ENCODE measurements at places on chromosomes 1 and 21.

DNA sequence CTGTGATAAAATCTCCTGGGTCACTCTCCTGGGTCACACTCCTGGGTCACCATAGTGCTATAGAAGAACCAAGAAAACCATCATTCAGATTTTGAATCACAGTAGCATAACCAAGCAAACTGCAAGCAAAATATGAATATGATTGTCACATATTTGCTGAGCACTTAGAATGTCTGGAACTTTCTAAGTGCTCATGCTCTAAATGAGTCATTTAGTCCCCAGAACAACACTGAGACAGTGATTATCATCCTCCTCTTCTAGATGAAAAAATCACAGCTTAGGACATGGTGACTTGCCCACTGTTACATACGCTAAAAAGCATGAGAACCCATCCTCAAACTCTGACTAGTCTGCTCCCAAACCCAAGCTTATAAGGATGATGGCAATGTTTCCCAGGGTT, 39.5 kb upstream of the DDAH1 start:
- H3K27me3 ChIP-seq = no peaks in the 10 kb centered on the region
- H3K36me3 ChIP-seq = no peaks in the 10 kb centered on the region
- no peak overlapping the region for H3K27ac ChIP-seq
- H3K4me3 ChIP-seq = no peak overlapping the region

- no peak overlapping the region for H3K27ac ChIP-seq
- no peaks in the 10 kb centered on the region for H3K36me3 ChIP-seq
- H3K27me3 ChIP-seq = no peaks in the 10 kb centered on the region
Measured at GRCh38 chr1:188499690-188500089, 1670.9 kb downstream of the PLA2G4A start.

DNA sequence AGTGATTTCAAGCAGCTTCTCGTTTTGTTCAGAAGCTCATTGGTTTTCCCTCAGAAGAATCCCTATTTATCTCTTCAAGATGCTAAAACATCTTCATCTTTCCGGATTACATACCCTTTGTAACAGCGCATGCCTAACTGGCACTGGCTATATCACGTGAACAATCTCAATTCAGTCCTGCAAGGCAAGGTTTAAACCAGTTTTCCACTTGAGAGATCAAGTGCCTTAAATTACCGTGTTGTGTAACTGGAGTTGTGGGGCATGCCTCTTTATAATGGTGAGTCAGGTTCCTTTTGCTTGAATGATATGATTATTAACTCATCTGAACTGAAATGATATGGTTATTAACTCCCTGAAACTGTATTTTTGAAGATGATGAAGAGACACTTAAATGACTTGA, 11.0 kb upstream of the ZFP69B start:
- no peaks in the 10 kb centered on the region for H3K27me3 ChIP-seq
- DNase-seq = no peak
- H3K4me3 ChIP-seq = no peak overlapping the region
- H3K36me3 ChIP-seq = no peaks in the 10 kb centered on the region

DNA sequence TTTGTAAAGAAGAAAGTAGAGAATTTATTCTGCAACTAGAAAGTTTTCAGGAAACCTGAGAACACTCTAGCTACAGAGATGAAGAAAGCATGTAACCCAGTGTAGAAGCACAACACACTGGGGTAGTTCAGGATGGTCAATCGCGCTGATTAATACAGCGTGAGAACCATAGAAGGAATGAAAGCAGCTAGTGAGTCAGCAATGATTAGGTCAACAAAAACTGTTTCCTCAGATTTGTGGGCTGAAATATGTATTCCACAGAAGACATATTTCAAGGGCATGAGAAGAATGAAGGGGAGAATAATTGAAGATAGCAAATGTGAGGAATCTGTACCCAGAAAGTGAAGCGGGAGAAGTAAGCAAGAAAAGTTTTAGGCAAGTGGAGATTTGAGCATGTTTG, 97.8 kb upstream of the ADGRL2 start:
- DNase-seq = no peak
- no peak overlapping the region for H3K27ac ChIP-seq
- H3K27me3 ChIP-seq = no peaks in the 10 kb centered on the region
- H3K36me3 ChIP-seq = no peaks in the 10 kb centered on the region

GRCh38 chr1:231106347-231106746, 55.5 kb upstream of the TRIM67 start:
- H3K36me3 ChIP-seq = no peaks in the 10 kb centered on the region
- H3K27ac ChIP-seq = no peak overlapping the region
- peaks cover 7% of the 10 kb centered on the region for H3K27me3 ChIP-seq

GRCh38 chr1:36752891-36753361, 270.2 kb upstream of the CSF3R start:
- H3K36me3 ChIP-seq = no peaks in the 10 kb centered on the region
- no peaks in the 10 kb centered on the region for H3K27me3 ChIP-seq
- H3K4me1 ChIP-seq = no peaks in the 10 kb centered on the region
- DNase-seq = no peak
- no peak overlapping the region for H3K27ac ChIP-seq

DNA sequence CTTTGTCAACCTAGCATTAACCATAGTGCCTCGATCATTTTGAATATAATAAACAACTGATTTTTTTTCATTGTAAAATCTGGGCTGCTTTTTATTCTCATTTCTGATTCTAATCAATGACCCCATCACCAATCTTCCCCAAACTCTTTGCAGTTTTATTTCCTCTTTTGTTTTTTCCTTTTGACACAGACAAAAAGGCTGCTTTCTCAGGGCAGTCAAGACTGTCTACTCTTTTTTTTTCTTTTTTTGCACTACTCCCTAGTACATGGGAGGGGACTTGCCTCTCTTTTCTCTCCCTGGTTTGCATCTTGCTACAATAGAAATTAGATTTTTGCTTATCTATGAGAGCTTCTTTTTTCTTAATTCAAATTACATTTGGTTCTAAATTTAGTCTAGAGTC, 987.9 kb downstream of the ADGRL2 start:
- no peaks in the 10 kb centered on the region for H3K36me3 ChIP-seq
- no peak overlapping the region for H3K27ac ChIP-seq
- H3K4me3 ChIP-seq = no peak overlapping the region

DNA sequence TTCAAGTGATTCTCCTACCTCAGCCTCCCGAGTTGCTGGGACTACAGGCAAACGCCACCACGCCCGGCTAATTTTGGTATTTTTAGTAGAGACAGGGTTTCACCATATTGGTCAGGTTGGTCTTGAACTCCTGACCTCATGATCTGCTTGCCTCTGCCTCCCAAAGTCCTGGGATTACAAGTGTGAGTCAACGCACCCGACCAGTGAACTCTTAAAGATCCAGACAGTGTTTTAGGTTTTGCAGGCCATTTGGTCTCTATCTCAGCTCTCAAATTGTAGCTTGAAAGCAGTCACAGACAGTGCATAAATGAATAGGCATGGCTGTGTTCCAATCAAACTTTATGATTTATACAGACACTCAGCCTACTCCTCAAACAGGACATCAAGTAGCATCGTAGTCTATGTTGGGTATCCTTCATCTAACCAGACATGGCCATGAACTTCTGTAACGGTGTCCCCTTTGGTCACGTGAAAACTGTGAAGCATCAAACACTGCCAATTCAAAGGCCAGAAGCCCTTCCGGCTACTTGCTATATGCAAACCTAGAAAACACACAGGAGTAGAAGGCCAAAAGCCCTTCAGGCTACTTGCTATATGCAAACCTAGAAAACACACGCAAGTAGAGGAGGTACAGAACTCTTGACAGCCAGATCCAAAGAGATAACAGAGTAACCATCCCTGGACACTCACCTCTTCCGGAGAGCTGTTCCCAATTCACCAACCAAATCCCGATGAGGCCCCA, 3.1 kb downstream of the FUCA1 start:
- no peak for DNase-seq
- H3K4me3 ChIP-seq = no peak overlapping the region
- H3K27ac ChIP-seq = no peak overlapping the region
- no peaks in the 10 kb centered on the region for H3K27me3 ChIP-seq
- peaks cover 16% of the 10 kb centered on the region for H3K4me1 ChIP-seq
- peaks cover 24% of the 10 kb centered on the region for H3K36me3 ChIP-seq

- H3K36me3 ChIP-seq = no peaks in the 10 kb centered on the region
- H3K4me3 ChIP-seq = no peak overlapping the region
- no peaks in the 10 kb centered on the region for H3K27me3 ChIP-seq
- no peak for DNase-seq
- H3K27ac ChIP-seq = no peak overlapping the region
Measured at GRCh38 chr1:228998179-228998578, 262.9 kb downstream of the RHOU start.

- H3K27ac ChIP-seq = peak overlapping the region; percentile 52
- no peaks in the 10 kb centered on the region for H3K36me3 ChIP-seq
- H3K27me3 ChIP-seq = no peaks in the 10 kb centered on the region
- DNase-seq = no peak
- no peak overlapping the region for H3K4me3 ChIP-seq
- peaks cover 24% of the 10 kb centered on the region for H3K4me1 ChIP-seq
Measured at GRCh38 chr1:224498574-224499170, 64.1 kb upstream of the WDR26 start.

- H3K27ac ChIP-seq = no peak overlapping the region
- peaks cover 10% of the 10 kb centered on the region for H3K4me1 ChIP-seq
- H3K36me3 ChIP-seq = no peaks in the 10 kb centered on the region
Measured at GRCh38 chr1:26023826-26024225, 2.3 kb downstream of the EXTL1 start.

DNA sequence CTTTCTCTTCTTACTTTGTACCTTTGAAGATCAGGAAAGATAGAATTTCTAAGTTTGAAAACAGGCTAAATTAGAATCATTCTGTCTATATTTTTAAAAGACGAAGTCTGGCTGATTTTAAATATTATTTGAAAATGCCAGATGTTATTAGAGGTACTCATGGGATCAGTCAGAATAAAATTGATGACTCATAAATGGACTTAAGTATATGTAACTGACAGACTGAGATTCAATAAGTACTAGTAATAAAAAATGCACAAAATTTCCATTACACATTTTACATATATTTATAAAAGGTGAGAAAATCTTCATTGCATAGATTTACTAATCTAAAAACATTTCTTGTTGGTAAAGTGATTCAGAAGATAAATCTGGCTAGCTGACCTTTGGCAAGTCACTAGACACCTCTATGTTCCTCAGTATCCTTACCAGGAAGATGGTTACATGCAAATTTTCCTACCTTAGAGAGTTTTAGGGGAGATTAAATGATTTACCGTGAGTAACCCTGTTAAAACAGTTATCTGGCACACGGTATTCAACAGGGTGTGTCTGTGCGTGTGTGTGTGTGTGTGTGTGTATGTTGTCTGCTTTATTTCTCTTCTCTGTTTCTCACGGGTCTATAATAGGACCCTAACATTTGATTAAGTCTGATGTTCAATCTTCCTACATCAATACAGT, 189.0 kb downstream of the RUNX1 start:
- H3K27me3 ChIP-seq = no peaks in the 10 kb centered on the region
- no peak overlapping the region for H3K4me3 ChIP-seq
- DNase-seq = no peak
- H3K36me3 ChIP-seq = peaks cover 41% of the 10 kb centered on the region

GRCh38 chr1:10941891-10942541, 70.4 kb upstream of the TARDBP start:
- H3K27ac ChIP-seq = no peak overlapping the region
- H3K4me1 ChIP-seq = no peaks in the 10 kb centered on the region
- peaks cover 5% of the 10 kb centered on the region for H3K27me3 ChIP-seq
- H3K36me3 ChIP-seq = no peaks in the 10 kb centered on the region

GRCh38 chr1:115457289-115457688, 119.2 kb upstream of the NGF start:
- no peaks in the 10 kb centered on the region for H3K4me1 ChIP-seq
- no peaks in the 10 kb centered on the region for H3K36me3 ChIP-seq
- H3K27ac ChIP-seq = no peak overlapping the region
- no peak overlapping the region for H3K4me3 ChIP-seq

- no peak for DNase-seq
- H3K4me1 ChIP-seq = no peaks in the 10 kb centered on the region
- no peaks in the 10 kb centered on the region for H3K36me3 ChIP-seq
- H3K27me3 ChIP-seq = no peaks in the 10 kb centered on the region
- H3K4me3 ChIP-seq = no peak overlapping the region
- no peak overlapping the region for H3K27ac ChIP-seq
Measured at GRCh38 chr1:230366504-230366915, 59.6 kb downstream of the PGBD5 start.

- no peak overlapping the region for H3K27ac ChIP-seq
- H3K4me1 ChIP-seq = peaks cover 10% of the 10 kb centered on the region
- peaks cover 5% of the 10 kb centered on the region for H3K36me3 ChIP-seq
- DNase-seq = no peak
Measured at GRCh38 chr1:51524817-51525216, 5.8 kb upstream of the EPS15 start.
